ENCODE measurements at places on chromosomes 2 and 18.

DNA sequence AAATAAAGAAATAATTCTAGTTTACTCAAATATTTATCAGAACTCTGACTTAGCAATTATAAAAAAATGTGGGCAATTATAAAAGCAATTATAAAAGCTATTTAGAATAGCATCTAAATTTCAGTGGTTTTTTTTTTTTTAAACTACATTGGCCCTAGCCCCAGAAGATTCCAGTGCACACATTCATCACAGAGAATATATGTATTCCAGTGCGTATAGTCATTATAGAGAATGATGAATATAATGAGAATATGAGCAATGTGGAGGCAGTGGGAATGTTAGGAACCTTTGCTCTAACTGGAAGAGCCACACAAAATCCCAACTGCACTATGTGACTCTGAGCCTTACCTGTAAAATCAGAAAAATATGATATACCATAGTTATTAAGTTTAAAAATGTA, 10.5 kb downstream of the MAP3K2 start:
- DNase-seq = no peak

- no peak for DNase-seq
Observed at GRCh38 chr18:8966821-8967220, 135.7 kb upstream of the NDUFV2 start.

DNA sequence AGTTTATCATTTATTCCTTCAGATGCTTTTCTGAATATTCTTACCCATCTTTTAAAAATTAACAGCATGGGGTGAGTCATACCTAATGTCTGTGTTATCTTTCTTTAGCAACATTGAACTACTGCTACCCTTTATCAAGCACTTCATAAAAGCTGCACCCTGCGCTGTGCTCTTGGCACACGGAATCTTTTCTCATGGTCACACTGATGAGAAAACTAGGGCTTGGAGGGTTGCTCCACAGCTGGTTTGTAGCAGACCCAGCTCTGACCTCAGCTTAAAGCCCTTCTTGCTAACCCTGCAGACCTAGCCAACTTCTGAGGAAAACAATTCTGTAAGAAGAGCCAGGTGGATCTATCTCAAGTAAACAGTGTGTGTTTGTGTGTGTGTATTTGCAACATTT, 106.3 kb downstream of the RNF144A start:
- DNase-seq = no peak

GRCh38 chr2:171798156-171798820, 95.8 kb downstream of the SLC25A12 start:
- peak; percentile 36 for DNase-seq

DNA sequence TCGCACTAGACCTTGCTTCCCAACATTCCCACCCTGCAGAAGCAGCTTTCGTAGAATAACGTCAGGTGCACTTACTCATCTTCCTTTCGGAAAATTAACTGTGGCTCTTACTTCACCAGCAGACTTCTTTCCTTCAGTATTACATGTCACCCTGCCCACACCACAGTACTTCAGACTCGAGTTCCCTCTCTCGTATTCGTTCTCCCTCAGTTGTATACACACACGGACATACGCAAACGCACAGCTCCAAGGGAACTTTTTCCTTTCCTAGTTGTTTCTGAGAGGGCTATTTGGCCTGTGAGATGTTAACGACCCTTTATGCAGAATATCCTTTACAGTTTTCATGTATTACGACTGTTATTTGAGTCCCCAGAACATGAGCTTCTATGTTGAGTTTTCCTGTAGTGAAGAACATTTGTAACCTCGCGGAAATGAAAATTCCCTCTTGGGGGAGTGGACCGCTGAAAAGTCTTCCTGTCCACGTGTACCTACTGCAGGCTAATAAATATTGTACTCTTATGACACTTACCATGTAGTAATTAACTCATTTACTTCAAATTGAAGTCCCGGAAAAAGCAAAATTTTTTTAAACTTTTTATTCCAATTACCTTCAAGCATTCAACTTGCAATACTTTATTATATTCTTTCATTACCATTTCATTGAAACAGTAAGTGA, 908 bp downstream of the ERLEC1 start:
- no peak for DNase-seq

- no peak for DNase-seq
Observed at GRCh38 chr18:50651334-50651733, 91.4 kb downstream of the MAPK4 start.

- DNase-seq = no peak
Observed at GRCh38 chr18:24629921-24630320, 169.5 kb downstream of the HRH4 start.
